Fibroblast of skin of left quadriceps (primary cell): ENCODE measurements at places on chromosomes 3 and 15.

DNA sequence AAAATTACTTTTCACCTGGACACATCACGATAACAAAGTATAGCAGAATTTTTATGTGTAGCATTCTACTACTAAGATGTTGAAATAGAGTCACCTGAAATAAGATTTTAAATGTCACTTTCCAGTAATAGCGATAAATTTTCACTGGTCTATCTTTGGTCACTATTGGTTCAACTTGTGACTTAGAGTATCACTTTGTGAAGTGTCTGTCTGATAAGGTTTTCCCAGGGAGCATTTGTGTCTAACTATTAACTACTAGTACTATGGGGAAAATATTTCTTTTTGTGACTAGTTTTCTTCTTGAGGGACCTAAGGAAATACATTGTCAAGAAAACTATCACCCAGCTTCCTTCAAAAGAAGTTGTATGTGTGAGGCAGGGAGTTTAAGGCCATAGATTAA, 11.0 kb downstream of the TRPC1 start:
- DNase-seq: no peak

DNA sequence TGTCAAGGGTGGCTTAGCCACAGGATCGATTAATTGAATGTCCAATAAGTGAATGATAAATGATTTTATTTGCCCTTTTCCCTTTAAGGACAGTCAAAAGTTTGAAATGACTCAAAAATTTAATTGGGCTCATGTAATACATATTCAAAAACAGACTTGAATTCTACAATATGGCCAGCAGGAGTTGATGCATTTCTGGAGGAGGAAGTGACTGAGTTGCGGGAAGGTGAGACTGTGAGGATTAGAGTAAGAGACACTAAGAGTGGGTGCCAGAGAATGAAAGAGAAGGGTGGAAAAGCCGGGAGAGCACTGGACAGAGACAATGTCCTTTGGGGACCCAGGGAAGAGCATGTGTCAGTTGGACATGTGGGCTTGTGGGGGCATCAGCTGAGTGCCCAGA, 83.3 kb downstream of the MCTP2 start:
- DNase-seq: no peak

DNA sequence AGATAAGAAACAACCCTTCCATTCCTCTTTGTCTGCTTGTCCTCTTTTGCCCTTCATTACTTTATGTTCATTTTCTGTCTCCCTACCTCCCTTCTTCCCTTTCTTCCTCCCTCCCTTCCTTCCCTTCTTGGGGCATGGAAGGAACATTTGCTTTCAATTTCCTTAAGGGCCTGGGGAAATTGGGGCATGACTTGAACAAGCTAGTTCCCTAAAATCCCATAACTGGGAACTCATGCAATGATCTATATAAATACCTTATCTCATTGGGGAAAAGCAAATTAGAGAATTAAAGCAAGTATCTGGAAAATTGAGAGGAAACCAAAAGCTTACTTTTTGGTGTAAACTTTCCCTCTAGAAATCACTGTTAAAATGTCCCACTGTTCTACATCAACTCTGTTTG, 35.7 kb downstream of the BOC start:
- DNase-seq: no peak

DNA sequence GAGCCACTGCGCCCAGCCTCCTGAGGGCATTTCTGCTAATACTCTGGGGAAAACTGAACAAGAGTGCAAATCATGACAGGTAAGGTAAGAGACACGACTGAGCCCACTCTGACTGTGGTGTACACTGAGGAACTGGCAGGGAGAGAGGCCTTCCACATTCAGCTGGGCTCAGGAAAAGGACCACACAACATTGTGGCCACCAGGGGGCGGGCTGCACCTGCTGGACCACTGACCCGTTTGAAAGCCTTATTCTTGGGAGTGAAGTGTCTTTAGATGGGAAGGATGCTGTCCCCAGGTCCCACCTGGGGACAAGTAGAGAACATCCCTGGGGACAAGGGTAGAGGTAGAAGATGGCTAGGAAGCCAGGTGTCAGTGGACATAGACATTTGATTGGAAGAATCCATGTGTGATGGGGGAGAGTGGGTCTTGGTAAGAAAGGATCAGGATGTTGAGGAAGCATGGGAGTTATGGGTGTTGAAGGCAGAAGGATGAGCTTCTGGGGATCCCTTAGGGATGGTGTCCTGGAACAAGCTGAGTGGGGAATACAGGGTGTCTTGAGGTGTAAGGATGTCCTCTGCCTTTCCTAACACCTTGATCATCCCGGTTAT, 6.2 kb upstream of the CTDSPL start:
- DNase-seq: peak; percentile 37

DNA sequence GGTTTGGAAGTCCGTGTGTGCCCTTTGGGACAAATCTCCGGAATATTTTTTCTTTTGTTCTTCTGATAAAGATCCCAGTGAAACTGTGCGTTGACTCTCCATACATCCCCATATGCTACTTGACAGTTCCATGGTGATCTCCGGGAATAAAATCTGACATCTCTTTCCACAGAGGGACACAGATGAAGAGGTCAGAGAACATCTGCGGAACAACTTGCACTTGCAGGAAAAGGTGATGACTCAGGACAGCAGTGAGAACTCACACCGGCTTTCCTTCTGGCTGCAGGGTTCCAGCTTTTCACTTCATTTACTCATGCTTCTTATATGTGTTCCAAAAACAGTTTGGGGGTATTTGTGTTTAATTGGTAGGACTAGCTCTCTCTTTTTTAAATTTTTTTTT, 157.5 kb upstream of the CHRM5 start:
- DNase-seq: no peak

DNA sequence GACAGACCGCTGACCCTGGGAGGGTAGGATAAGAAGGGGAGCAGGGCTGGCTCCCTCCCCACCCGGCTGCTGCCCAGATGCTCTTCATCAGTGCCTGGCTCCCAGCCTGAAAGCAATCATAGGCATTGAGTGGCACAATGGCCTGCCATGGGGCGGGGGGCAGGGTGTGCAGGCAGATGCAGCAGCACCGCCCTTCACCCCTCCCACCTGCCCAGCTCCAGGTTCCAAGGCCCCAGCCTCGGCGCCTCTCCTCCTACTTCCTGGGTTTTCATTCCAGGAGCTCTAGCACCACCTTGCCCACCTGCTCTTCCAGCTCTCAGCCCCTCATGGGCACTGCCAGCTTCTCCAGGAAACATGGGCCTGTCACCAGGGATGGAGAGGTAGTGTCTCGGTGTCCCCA, 101.7 kb downstream of the MEGF11 start:
- no peak for DNase-seq

DNA sequence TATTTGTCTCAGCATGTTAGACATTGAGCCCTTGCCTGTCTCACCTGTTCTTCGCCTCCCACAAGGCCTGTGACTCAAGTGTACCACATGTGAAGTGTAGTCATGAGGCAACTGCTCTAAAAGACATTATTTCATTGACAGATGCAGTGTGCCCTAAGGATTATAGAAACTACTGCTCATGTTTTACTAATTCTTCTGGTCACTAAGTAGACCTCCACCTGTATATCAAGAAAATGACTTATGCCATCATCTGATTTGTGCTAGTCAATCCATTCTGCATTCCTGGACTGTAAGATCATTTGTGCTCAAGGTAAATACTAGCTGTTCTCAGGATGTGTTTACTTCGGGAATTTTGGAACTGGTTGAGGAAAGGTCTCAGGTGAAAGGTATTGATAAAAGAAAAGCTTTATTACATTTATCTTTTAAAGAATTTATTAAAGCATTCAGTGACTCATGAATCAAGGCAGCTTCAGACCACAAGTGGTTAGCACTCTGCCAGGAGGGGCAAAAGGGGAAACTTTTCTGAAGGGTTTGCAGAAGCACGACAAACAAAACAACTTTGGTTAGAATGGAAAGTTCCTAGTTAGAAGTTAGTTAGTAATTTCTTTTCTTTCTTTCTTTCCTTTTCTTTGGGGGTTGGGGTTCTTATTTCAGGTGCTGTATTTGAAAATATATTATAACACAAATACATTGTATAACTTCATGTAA, 465.3 kb upstream of the CBLB start:
- DNase-seq: no peak

DNA sequence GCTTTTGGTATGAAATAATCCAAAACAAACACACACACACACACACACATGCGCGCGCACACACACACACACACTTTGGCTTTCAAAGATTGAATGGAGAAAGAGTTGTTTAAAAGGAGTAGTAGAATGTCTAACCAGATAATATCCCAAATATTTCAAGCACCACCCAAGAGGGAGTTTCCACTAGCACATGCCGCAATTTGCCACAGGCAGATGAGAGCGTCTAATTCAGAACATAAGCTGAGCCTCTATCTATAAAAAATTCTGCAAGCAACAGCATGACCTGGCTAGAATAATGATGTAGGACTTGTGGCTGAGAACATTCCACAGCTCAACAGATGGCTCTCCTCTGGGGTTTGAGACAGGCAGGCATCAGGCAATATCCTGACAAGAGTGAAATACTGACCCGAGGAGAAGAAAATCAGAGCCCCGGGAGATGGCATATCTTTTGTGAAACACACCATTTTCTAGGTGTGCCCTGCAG, 302.5 kb upstream of the GADL1 start:
- DNase-seq: peak; percentile 62

DNA sequence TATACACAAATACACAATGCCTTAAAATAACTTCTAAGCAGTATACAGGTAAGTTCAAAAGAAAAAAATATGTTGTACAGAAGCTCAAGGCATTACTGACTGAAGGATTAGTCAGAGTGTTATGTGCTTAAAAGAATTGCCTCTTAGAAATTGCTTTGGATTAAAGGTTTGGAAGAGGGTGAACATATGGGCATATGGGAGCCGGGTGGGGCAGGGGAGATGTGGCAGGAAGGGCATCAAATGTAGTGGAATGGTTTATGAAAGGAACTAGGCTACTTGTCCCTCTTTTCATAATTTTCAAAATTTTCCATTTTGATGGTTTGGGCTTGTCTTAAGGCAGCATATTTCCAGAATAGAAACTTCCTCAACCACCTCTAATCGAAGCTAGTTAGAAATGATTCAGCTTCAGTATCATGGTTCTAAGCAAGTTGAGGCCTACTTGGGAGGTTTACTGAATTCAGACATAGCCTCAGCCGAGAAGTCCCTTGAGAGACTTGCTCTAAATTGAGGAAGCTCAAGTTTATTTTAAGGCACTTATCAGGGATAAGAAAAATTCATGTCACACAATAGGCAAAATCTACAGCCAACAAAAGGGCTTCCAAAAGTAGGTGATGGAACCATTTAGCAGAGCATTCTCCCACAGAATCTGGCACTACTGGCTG, 10.1 kb upstream of the GOLGB1 start:
- no peak for DNase-seq

GRCh38 chr3:8324747-8325146, 176.9 kb upstream of the LMCD1 start:
- peak; percentile 56 for DNase-seq

DNA sequence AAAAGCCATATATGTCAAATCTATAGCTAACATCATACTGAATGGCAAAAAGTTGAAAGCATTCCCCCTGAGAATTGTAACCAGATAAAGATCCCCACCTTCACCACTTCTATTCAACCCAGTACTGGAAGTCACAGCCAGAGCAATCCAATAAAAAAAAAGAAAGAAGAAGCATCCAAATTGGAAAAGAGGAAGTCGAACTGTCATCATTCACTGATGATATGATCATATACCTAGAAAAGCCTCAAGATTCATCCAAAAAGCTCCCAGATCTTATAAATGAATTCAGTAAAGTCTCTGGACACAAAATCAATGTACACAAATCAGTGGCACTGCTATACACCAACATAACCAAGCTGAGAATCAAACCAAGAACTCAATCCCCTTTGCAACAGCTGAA, 97.4 kb downstream of the CBLB start:
- DNase-seq: no peak

- no peak for DNase-seq
These were observed 108.8 kb downstream of the LRRK1 start for GRCh38 chr15:101027920-101028319.

GRCh38 chr3:79604681-79605080, 163.1 kb downstream of the ROBO1 start:
- no peak for DNase-seq
